A549 treated with CORT108297 at 1 μM for 4 hours (cell line): ENCODE measurements at places on chromosomes 12 and 14. TPM values are rescaled to one million over a fixed set of nuclear protein-coding genes. Genes with fewer than 3 reads are reported as not detected.

Gene PNP
- total RNA-seq = 154 to 192 TPM (median 164 TPM) in 5 replicates

Gene MAP1LC3B2
- total RNA-seq = 1.1 to 1.7 TPM (median 1.4 TPM) in 5 replicates

Gene CLEC6A
- total RNA-seq = not detected in 5 replicates

Gene ACRBP
- total RNA-seq = 0.11 to 0.34 TPM (median 0.16 TPM) in 5 replicates

Gene LMNTD1
- total RNA-seq = not detected in 5 replicates

Gene MYH6
- total RNA-seq = not detected in 5 replicates

Gene FBXO34
- total RNA-seq = 11.2 to 17.7 TPM (median 14.5 TPM) in 5 replicates

Gene GSKIP
- 16.2 to 23.2 TPM (median 22.4 TPM) in 5 replicates for total RNA-seq

Gene FAM181A
- total RNA-seq = not detected in 5 replicates

Gene GARIN6
- total RNA-seq = not detected in 5 replicates

Gene CSRP2
- total RNA-seq = 20.3 to 23.1 TPM (median 20.6 TPM) in 5 replicates

Gene PTPN6
- total RNA-seq = 9.3 to 14.3 TPM (median 12.6 TPM) in 5 replicates

Gene RNASE1
- 0.15 to 0.57 TPM (median 0.25 TPM) in 5 replicates for total RNA-seq

Gene NGB
- not detected in 5 replicates for total RNA-seq

Gene RTN1
- 0.02 to 0.06 TPM in 2 of 5 replicates, not detected in the others for total RNA-seq

Gene LRTM2
- 0.07 to 0.10 TPM in 2 of 5 replicates, not detected in the others for total RNA-seq

Gene KERA
- not detected in 5 replicates for total RNA-seq

Gene NRXN3
- total RNA-seq = 0.75 to 1.2 TPM (median 1.0 TPM) in 5 replicates

Gene YLPM1
- 33.7 to 49.5 TPM (median 37.9 TPM) in 5 replicates for total RNA-seq

Gene CCND2
- total RNA-seq = not detected in 5 replicates

Gene RGS6
- total RNA-seq = not detected in 5 replicates

Gene CMA1
- total RNA-seq = not detected in 5 replicates

Gene CD27
- not detected in 5 replicates for total RNA-seq

Gene OVCH1
- not detected in 5 replicates for total RNA-seq

Gene SLC39A5
- 0.09 TPM in 2 of 5 replicates, not detected in the others for total RNA-seq

Gene OR6C70
- total RNA-seq = not detected in 5 replicates

Gene C14orf132
- total RNA-seq = 3.7 to 5.9 TPM (median 4.7 TPM) in 5 replicates

Gene KRT8
- total RNA-seq = 2,966 to 3,831 TPM (median 3,677 TPM) in 5 replicates

Gene GDF3
- total RNA-seq = not detected in 5 replicates

Gene ANKRD33
- total RNA-seq = 0.08 to 0.12 TPM in 2 of 5 replicates, not detected in the others

Gene SALL2
- 0.76 to 1.4 TPM (median 1.0 TPM) in 5 replicates for total RNA-seq

Gene DIO3
- 0.03 to 0.08 TPM (median 0.03 TPM) in 3 of 5 replicates, not detected in the others for total RNA-seq

Gene CIROP
- total RNA-seq = not detected in 5 replicates

Gene SYCP3
- 0.13 TPM in 1 of 5 replicates, not detected in the others for total RNA-seq

Gene EXD2
- total RNA-seq = 10.9 to 13.3 TPM (median 12.5 TPM) in 5 replicates

Gene SCNN1A
- 10.8 to 15.6 TPM (median 14.9 TPM) in 5 replicates for total RNA-seq

Gene SIX6
- not detected in 5 replicates for total RNA-seq

Gene KRT73
- total RNA-seq = not detected in 5 replicates

Gene VDR
- total RNA-seq = 2.6 to 3.1 TPM (median 2.8 TPM) in 5 replicates

Gene CLEC1A
- total RNA-seq = not detected in 5 replicates

Gene KRT83
- total RNA-seq = 3.4 to 6.5 TPM (median 5.6 TPM) in 5 replicates

Gene ANO4
- 0.03 to 0.05 TPM in 2 of 5 replicates, not detected in the others for total RNA-seq

Gene DCAF11
- 19.4 to 24.7 TPM (median 20.5 TPM) in 5 replicates for total RNA-seq

Gene PDZRN4
- total RNA-seq = not detected in 5 replicates

Gene TBC1D30
- total RNA-seq = 1.5 to 1.7 TPM (median 1.7 TPM) in 5 replicates
